ENCODE measurements at places on chromosomes 16 and 17.

DNA sequence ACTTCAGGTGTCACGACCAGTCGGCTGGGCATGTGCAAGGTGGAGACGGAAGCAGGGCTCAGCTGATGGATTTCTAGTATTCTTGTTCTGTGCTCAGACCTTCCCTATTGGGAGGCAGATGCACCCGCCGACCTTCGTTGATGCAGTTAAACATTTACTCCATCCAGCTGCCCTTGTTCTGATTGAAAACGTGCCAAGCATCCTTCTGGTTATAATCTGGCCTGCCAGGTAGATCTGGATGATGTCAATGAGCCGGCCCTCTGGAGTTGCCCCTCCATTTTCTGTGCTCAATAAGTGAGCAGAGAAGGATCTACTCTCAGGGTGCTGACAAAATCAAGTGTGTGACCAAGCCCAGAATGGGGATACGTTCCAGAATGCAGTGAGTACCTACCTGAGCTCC, 38.3 kb downstream of the CCDC182 start:
- no peak for DNase-seq

GRCh38 chr17:74758848-74759168, 10.4 kb downstream of the NHERF1 start:
- DNase-seq = no peak

DNA sequence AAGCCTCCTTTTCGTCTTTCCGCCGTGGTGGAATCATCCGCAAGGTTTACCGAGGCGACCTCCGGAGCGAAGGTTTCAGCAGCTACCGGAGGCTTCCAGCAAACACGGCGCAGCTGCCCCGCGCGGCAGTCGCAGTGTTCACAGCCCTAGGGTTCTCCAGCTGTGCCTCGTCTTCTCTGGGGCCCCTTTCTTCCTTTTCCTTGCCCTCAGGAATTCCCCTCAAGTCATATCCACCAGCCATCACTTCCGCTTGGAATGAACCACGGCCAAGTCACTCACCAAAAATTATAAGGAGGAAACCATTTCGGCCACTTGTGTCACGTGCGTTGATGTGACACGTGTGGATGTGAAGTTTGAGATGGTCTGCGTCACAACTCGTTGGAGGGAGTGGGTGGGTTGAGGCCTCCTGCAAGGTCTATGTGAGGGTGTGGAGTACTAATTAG, 636 bp upstream of the ERN1 start:
- peak; percentile 27 for DNase-seq

- no peak for DNase-seq
These were observed 170.8 kb downstream of the RGS9 start for GRCh38 chr17:65307961-65308316.

GRCh38 chr16:57308041-57308440, 23.6 kb upstream of the PLLP start:
- DNase-seq = no peak

GRCh38 chr17:2053380-2054261, 1.3 kb upstream of the HIC1 start:
- peak; percentile 62 for DNase-seq
